ENCODE measurements at places on chromosomes 16 and 17.

GRCh38 chr16:51651061-51651466, 500.0 kb upstream of the SALL1 start:
- DNase-seq = no peak

DNA sequence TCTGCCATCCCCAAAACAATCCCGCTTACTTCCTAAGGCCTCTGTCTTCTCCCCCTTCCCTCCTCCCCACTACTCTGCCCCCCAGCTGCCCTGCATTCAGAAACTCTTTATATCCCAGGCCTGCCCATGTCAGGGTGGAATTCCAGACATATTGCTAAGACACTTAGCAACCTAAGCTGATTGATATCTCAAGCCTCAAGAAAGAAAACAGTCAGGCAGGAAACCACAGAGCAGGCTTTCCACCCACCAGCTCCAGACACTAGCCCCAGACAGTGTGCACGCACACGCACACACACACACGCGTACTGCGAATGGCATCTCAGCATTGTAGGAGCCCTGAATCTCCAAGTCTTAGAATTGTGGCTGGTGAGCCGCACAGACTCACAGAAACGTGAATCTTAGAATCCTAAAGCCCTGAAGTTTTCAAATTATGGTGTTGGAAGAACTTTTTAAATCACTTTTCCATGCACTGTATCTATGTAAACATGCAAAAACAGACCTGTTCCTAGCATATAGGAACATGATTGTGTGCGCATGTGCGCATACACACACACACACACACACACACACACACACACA, 8.8 kb upstream of the LPCAT2 start:
- peak; percentile 78 for DNase-seq

GRCh38 chr16:11200592-11200991, 55.4 kb downstream of the SOCS1 start:
- DNase-seq = no peak

DNA sequence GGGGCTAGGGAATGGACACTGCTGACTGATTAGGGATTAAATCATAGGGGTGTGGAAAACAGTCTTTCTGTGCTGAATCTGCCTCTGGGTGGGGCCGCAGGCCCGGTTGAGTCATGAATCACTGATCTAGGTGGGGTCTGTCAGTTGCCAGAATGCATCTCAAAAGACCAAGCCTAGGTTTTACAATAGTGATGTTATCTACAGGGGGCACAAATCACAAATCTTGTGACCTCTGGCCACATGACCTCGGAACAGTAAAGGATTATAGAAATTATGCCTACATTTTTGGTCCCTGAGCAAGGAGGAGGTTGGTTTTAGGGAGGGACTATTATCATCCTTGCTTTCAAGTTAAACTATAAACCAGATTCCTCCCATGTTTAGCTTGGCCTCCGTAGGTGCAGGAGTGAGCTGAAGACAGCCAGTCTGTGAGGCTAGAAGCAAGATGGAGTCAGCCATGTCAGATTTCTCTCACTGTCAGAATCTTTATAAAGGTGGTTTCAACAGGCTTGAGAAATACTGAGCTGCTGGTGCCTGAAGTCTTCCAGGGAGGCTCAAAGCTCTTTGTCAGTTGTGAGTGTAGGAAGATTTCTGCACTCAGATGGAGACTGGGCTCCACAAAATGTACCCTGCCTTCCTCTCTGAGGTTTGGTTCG, 12.9 kb downstream of the GNGT2 start:
- peak; percentile 55 for DNase-seq

DNA sequence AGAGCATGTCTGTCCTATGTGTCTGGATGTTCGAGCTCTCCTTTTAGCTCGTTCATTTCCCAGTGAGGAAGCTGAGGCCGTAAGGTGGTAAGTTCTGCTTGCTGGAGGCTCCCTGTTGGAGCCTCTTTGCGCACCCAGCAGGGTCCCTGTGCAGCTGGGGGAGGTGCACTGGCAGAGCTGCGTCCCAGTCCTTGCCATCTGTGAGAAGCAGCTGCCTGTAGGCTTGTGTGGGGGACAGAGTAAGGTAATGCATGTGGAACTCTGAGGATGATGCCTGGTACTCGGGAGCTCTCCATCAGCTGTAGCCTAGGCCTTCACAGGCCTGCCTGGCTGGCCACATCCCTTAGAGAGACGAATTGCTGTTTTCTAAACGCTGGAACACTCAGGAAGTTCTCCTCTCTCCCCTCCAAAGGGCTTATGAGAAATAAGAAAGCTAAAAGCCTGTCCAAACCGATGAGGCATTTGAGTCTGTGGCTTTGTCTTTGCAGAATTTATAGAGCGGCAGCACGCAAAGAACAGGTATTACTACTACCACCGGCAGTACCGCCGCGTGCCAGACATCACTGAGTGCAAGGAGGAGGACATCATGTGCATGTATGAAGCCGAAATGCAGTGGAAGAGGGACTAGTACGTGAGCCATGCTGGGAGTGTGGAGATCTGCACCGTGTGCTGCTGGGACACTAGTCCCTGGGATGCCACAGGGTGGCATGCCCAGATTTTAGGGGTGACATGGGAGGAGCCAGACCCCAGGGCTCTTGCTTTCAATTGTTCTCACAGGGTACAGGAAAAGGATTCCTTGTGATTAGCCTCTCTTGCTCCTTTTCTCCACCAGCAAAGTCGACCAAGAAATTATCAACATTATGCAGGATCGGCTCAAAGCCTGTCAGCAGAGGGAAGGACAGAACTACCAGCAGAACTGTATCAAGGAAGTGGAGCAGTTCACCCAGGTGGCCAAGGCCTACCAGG, 1.6 kb downstream of the NDUFB10 start:
- DNase-seq = peak; percentile 56

- peak; percentile 87 for DNase-seq
Measured at GRCh38 chr16:68993885-68994284, 111.6 kb upstream of the HAS3 start.

GRCh38 chr17:74539281-74539820, 6.6 kb downstream of the CD300C start:
- no peak for DNase-seq

DNA sequence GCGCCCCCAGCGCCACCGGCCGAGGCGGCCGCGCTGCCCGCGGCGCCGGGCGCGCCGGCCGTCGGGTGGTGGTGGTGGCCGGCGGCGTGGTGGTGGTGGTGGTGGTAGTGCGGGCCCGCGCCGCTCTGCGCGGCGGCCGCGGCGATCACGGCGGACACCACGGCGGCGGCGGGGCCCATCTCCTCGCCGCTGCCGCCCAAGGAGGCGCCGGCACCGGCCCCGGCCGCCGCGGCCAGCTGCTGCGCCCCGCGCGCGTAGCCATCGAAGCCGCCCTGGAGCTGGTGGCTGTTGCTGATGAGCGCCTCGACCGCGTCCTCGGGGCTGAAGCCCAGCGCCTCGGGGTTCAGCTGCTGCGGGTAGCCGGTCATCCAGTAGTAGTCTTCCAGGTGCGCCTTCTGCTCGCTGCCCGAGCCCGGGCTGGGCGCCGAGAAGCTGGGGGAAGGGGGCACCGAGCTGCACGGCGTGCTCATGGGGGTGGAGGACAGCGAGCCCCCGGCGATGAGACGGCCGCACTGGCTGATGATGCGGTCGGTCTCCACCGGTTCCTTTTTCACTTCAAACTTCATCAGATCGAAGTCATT, 1.2 kb downstream of the MAF start:
- no peak for DNase-seq

- DNase-seq = no peak
Measured at GRCh38 chr16:88430185-88430523, 22.9 kb upstream of the ZFPM1 start.

GRCh38 chr16:9362050-9362449, 270.6 kb downstream of the HAPSTR1 start:
- DNase-seq = no peak

DNA sequence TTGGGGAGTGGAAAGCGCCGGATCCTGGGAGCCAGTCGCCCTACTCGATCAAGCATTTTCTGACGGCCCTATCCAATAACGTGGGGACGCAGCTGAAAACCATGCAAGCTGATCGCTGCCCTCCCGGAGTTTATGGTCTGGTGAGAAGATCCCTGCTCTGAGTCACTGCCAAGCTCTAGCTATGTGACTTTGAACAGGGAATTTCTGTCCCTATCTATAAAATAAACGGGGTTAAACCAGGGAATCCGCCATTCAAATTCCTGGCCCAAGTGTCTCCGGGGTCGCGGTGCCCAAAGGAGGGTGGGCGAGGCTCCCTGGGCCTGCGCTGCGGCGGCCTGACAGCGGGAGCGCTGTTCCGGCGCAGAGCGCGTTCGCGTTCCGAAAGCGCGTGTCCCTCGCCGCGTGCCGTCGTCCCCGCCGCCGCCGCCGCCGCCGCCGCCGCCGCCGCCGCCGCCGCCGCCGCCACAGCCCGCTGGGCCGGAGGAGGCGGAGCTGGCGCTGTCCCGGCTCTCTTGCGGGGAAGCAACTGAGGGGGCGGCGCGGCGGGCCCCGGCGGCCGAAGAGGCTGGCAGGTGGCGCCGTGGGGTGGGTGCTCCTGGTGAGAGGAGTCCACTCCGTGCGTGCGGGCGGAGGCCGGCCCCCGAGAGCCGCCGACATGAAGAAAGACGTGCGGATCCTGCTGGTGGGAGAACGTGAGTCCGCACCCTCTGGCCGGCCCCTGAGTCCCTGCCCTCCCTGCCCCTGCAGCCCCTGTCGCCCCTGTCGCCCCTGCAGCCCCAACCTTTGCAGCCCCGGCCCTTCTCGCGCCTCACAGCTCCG, at the start of gene RHOT1:
Gene RHOT1, plus strand, starts transcription at position 465 of the 819 bp plus-strand sequence. Its CDS starts 191 bp downstream, at position 656.
- peak; percentile 77 for DNase-seq
